ENCODE measurements at places on chromosomes 5 and 9.

DNA sequence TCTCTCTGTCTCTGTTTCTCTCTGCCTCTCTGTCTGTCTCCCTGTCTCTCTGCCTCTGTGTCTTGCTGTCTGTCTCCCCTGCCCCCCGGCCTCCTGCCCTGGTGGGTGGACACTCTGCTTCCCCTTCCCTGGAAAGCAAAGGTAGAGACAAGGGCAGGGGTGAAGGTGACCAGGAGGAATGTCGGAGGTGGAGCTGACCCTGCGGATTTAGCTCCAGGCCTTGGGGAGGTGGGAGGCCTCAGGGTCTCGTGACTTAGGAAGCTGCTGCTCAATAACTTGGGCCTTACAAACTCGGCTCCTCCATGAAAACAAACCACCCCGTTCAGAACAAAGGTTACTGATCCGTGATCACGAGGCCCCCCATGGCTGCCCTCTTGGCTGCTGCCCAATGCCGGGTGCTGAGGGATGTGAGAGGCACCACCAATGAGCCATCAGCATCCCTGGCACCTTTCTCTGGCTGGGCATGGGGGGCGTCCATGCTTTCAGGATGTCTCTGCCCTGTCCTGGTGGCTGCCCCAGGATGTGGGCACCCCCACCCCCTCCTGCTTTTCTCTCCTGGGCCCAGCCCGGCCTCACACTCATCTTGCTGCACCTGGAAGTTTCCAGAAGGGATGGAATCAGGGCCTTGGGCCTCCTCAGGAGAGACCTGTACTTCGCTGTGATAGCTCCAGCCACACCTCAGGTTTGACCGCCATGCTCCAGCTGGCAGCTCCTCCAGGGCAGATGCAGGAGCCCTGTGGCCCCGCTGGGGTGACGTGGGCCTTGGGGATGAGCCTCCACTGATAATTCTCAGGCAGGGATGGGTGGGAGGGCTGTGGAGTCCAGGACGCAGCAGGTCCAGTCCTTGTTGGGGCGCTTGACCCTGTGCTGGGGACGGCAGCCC lies 14.8 kb upstream of the SLC6A19 start:
- no peak for DNase-seq

DNA sequence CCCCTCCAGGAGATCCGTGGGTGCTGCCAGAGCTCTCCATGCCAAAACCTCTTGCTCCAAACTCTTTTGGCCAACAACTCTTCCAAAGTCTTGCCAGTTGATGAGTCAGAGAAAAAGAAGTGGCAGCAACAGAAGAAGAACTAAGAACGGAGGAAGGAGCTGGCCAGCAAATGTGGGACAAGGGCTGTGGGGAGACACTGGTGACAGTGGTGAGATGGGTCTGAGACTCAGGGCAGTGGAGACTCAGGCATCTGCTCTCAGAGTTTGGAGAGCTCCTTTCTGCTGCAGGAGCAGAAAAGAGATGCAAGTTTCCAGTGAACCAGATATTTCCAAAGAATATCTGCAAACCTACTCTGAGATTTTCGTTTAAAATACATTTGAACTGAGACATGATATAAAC lies 92.3 kb upstream of the SEMA6A start:
- DNase-seq: no peak

DNA sequence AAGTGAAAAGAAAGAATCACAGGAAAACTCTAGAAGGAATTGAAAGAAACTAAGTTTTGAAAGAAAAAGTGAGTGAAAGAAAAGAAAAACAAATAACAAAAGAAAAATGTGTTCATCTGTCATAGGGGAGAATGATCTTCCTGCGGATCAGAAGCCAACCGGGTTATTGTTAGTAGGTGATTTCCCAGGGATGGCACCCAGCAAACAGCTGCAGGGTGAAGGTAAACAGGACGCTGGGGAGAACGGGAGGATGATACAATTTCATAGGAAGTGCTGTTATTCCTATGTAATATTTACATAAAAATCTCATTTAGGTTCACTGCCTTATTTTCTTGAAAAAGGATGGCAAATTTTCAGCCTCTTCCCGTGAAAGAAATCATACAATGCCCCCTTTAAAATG lies 72.4 kb upstream of the LHFPL2 start:
- DNase-seq: no peak

- DNase-seq: no peak
These were observed 488.1 kb upstream of the ADAMTS16 start for GRCh38 chr5:4651806-4652565.

DNA sequence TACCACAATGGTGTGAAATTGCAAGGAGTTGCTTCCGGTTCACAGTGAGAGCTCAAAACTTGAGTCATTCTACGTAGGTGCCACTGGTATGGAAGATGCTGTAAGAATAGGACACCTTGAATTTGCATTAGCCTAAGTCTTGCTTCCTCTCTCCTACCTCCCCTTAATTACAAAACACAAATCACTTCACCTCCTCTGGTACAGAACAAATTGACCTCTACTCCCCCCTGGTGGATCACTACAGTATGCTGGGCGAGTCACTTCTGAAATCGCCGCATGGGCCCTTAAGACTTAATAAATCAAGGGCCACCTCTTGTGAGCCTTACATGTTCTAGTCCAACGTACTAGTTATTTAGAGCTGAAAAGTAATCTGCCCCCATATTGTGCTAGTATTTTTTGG lies 145.3 kb upstream of the SMARCA2 start:
- no peak for DNase-seq

- no peak for DNase-seq
These were observed 66.3 kb downstream of the ANKRD33B start for GRCh38 chr5:10630126-10630525.

- no peak for DNase-seq
These were observed 130.1 kb upstream of the SLC44A1 start for GRCh38 chr9:105114318-105114717.

- DNase-seq: no peak
These were observed 663.4 kb downstream of the PTPRD start for GRCh38 chr9:9949368-9949767.

GRCh38 chr5:141042555-141042954 lies 8.6 kb upstream of the PCDHB1 start:
- no peak for DNase-seq

- peak; percentile 67 for DNase-seq
These were observed 23.9 kb downstream of the C5orf15 start for GRCh38 chr5:133944263-133945185.

GRCh38 chr5:359301-359897 lies 37.9 kb downstream of the AHRR start:
- DNase-seq: no peak

- no peak for DNase-seq
These were observed 58.7 kb upstream of the ERBIN start for GRCh38 chr5:65867542-65868195.

DNA sequence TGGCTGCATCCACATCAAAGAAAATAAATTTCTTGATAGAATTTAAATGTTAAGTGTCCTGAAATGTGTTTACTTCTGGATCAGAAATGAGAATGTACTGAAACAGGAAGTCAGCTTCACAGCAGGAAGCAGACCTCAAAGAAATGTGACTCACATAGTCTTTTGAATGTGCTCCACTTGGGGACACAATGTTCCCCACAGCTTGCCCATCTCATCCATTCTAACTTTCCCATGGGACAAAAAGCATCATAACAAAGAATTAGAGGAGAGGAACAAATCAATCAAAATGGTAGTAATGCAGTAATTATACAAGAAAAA lies 85.7 kb downstream of the GRAMD2B start:
- DNase-seq: no peak

DNA sequence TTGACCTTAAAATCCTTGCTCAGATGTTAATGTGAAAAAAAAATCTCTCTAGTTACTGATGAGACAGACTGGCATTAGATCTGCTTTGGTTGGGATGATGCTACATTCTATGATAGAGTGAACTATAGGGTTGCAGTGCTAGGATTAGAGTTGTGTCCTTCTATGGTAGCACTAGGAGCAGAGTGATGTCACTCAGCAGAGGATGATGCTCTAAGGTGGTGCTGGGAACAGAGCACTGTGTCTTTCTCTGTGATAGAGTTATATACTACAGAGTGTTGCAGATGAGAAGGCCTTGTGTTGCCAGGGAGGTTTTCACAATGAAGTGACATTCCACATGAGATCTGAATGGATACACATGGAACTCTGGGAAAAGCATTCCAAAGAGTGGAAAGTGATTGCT lies 462.3 kb downstream of the CDH12 start:
- no peak for DNase-seq

DNA sequence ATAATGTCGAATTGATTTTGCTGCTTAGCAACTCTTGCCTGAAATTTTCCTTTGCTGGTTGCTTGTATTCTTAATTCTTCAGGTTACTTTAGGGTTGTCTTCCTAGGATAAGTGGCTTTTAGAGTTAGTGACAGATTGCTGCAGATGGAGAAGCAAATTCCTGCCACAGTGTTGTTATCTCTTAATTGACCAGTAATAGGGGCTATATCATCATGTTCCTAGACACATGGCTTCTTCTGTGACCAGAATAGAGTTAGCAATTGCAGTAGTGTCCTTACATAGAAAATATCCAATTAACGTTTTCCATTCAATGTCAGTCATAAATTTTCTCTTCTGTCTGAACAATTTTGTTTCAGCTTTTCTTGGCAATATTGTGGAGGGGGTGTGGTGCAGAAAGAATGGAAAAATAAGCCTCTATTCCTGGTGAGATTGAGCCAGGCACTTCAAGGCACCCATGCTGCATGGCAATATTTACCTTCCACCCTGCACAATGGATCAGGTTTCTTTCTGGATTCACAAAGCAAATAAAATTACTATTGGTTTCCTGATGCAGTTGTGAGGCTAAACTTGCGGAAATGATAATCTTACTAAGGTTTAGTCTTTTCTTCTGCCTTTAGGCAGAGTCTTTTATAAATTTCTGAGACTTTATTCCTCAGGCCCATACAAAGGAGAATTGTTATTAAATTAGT lies 1481.5 kb downstream of the EFNA5 start:
- peak; percentile 20 for DNase-seq

GRCh38 chr5:168550656-168551055 lies 21.6 kb downstream of the FBLL1 start:
- no peak for DNase-seq

DNA sequence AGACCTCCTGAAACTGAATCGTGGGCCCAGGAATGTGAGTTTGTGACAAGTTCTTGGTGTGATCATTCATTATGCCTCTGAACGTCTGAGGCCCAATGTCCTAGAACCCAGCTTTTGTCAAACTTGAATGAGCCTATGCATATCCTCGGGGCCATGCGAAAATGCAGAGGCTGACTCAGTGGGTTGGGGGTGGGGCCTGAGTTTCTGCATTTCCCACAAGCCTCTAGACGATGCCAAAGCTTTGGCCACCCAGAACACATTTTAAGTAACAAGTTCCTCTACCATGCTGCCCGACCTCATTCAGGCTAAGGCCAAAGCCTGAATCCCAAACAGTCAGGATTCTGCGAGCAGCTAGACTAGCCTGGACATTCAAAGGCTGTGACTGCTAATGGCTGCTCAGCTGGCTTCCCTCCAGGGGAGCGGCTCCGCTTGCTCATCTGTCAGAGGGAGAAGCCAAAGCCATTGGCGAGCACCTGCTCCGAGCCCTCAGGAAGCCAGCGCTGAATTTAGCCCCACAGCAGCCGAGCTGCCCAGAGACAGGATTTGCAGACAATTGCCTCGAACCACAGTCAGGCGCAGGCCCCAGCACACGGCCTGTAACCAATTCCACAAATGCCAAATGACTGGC lies 177.5 kb downstream of the ZDHHC21 start:
- DNase-seq: peak; percentile 21

GRCh38 chr5:167259806-167260205 lies 1031.6 kb upstream of the WWC1 start:
- no peak for DNase-seq

- no peak for DNase-seq
These were observed 67.1 kb downstream of the RETREG1 start for GRCh38 chr5:16549491-16550206.

DNA sequence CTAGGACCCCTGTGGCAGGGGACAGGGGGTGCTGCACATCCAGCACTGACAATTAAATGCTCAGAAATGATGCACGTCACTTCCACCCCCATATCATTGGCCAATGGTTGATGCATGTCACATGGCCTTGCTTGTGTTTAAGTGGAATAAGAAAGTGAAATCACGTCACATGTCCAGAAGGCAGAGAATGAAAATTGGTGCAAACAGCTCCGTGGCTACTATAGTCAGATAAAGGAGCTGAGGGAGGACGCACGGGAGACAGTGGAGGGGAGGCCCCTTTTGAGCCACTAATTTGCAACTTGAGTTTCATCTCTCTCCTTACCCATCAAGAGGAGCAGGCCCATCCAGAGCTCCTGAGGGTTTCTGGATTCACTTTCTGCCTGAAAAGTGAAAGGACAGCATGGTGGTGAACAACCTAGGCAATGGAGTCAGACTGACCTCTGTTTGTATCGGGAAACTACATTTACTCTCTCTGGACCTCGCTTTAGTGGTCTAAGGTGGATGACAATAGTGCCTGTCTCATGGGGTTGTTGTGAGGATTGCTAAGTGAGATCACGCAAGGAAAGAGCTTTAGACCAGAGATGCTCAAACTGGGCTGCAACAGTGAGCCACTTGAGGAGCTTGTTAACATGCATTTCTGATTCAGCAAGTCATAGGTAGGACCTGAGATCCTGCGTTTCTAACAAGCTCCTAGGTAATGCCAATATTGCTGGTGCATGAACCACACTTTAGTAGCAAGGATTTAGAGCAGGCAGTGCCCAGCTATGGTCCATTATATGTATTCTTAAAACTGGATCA lies 133.9 kb upstream of the ADRA1B start:
- DNase-seq: no peak

- no peak for DNase-seq
These were observed 21.3 kb upstream of the SERINC5 start for GRCh38 chr5:80277191-80277590.

DNA sequence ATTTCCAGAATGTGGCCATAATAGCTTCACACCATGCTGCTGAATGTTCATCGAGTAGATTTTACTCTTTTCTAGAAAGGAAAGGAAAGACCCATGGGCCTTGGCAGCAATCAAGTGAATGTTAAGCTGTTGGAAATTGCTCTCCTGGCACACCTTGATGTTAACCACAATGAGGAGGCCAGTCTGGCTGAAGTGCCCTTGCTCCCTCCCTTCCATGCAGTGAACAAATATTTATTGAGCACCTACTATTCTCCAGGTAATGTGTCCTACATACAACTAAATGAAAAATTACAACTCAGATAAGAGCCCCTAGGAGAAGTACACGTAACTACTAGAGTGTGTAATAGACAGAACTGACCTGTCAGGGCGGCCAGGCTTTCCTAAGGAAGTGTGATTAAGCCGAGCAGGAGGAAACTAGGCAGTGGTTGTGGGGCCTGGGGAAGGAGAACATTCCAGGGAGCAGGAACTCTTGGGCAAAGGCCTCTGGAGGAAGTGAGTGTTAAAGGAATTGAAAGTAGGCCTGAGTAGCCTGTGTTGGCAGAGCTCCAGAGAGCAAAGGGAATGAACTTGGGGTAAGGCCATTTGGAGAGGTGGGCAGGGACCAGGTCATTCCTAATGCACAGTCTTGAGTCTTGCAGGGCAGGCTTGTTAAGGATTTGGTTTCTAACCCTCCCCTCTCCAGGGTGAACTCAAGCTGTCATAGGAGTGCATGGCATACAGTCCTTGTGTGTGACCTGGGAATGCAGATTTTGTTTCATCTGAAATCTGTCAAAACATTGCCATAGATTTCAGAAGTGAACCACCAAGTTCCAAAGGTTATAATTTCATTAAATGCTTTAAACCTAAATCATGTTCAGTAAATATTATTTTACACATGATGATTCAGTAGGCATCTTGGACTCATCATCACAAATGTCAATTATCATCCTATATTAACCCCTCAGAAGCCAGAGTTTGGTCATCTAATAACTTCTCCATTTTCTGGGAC lies 9.0 kb upstream of the ZSWIM6 start:
- no peak for DNase-seq

- DNase-seq: no peak
These were observed 27.0 kb downstream of the VCAN start for GRCh38 chr5:83498585-83498984.

- DNase-seq: no peak
These were observed 10.6 kb upstream of the SLC44A1 start for GRCh38 chr9:105233873-105234272.
